ENCODE measurements at places on chromosomes 13 and 19.

DNA sequence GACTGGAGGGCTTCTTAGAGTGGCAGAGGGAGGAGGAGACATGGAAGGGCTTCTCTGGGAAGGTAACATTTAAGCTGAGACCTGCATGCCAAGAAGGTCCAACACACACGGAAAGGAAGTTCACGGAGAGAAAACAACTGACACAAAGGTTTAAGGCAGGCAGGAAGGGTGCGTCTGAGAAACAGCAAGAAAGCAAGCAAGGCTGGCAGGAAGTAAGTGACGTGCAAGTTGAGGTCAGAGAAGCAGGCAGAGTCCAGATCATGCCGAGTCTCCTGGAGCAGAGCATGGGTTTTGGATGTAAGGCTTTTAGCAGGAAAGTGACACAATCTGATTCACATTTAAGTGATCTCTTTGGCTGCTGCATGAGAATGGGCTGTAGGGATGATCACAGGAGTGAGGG lies 60.5 kb downstream of the ATP7B start:
- DNase-seq, result no peak

DNA sequence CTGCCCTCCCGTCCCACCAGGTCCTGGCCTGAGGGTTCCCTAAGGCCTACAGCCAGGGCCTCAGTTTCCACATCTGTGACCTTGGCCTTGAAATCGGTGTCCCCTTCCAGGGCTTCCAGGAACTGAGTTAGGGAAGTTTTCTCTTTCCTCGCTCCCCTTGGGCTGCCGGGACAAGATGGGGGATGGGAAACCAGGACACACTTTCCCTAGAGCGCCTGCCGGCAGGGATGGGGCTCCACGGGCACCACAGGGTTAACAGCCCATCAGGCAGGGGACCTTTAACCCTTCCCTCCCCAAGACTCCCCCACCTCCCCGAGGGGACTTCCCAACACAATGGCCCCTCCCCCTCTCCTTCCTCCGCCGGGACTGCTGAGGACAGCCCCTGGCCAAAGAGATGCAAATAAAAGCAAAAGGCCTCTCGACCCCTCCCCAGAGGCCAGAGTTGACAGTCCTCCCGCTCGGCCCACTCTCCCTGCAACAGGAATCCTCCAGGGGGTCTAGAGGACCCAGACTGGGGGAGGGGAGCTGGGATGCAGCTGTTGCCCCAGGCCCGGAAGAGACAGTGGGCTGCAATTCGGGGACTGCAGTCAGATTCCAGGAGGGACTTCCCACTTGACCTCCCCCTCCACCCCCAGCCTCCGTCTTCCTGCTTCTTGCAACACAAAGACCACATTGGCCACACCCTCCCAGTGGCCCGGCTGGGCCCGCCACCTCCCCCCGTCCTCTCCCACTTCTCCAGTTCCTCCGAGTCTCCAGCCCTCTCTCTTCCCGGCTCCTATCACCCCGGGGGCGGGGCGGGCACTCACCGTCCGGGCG lies 3.4 kb downstream of the BBC3 start:
- DNase-seq, result no peak

DNA sequence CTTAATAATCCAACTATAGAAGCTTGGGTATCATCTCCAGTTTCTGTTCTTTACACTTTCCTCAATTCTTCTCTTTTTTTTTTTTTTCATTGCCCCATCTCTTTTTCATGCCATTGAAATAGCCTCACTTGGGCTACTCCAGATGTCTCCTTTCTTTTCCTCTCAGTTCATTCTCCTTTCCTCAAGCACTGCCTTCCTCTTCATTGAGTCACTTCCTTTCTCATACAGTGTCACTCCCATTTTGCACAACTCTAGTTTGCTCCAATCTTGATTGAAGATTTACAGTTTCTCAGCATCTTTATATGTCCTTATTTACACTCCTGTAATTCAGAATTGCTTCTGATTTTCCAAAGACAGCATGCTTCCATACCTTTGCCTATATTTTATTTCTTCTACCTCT lies 61.3 kb downstream of the IPO5 start:
- no peak for DNase-seq

GRCh38 chr19:34963573-34964406 lies at the start of gene ZNF792:
Gene ZNF792 (minus strand): TSS chr19:34964229. CDS start chr19:34963662, 567 bp downstream.
- DNase-seq, result no peak

- no peak for DNase-seq
Measured at GRCh38 chr19:6533746-6534418, 3.1 kb downstream of the TNFSF9 start.

DNA sequence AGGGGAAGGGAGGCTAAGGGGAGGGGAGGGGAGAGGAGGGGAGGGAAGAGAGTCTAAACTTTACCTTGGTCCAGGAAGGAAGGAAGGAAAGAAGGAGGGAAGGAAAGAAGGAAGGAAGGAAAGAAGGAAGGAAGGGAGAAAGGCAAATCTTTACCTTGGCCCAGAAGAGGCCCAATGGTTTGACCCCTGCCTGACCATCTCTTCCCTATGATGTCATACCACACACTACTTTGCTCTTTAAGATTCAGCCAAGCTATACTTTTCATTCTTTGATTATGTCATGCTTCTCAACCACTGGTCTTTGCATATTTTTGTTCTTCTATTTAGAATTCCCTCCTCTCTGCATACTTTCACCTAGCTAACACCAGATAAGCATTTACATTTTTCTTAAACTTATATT lies 1077.5 kb downstream of the PCDH9 start:
- no peak for DNase-seq

DNA sequence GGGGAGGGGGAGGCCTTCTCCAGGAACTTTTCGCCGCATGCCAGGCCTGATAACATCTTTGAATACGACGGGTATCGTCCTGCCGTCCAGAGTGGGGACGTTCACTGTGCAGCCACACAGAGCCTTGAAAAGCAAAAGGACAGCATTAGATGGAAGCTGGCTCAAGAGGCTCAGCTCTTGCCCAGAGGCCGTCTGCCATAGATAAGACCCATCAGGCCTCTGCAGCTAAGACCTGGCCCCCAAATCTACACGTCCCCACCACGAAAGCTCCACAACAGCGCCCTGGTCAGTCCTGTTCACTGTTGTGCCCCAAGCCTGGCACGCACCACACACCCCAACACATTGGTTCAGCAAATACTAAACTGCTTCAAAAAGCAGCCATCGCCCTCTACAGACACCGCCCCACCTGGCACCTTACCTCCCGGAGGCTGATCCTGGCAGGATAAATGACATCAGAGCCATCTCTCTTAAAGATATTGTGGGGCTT lies 2.1 kb downstream of the DNAJB1 start:
- no peak for DNase-seq

GRCh38 chr19:13804830-13805683 lies 9.8 kb downstream of the ZSWIM4 start:
- no peak for DNase-seq

GRCh38 chr13:37621811-37622361 lies 23.3 kb upstream of the POSTN start:
- no peak for DNase-seq

DNA sequence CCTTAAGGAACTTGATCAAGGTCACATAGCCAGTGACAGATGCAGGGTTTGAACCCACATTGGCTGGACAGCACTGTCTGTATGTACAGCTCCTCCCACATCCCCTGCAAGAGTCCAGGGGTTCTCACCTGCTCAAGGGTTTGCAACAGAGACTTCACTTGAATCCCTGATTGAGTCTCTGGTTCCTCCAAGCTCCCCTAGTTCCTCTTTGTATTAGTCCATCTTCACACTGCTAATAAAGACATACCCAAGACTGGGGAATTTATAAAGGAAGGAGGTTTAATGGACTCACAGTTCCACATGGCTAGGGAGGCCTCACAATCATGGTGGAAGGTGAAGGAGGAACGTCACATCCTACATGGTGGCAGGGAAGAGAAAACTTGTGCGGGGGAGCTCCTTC lies 72.8 kb upstream of the CLDN10 start:
- no peak for DNase-seq

- no peak for DNase-seq
Measured at GRCh38 chr13:66574606-66575005, 655.5 kb downstream of the PCDH9 start.

GRCh38 chr13:92172191-92172590 lies 773.8 kb downstream of the GPC5 start:
- no peak for DNase-seq

- DNase-seq, result no peak
Measured at GRCh38 chr19:45591004-45591637, 6.5 kb upstream of the OPA3 start.

DNA sequence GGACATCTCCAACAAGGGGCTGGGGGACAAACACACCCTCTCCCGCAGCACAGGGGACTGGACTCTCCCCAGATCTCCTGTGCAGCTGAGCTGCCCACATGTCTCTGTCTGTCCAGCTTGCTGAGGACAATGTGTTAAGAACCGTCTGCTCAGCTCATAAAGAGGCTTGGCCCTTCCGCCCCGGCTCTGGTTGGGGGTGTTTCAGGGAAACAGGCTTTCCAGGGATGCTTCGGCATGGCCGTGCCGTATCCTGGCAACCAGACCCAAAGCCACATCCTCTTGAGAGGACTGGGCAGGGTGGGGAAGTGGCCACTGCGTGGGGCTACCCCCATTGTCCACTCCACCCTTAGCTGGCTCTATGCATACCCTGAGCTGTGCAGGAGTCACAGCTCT lies 41.1 kb upstream of the CHST8 start:
- no peak for DNase-seq

- no peak for DNase-seq
Measured at GRCh38 chr19:8515317-8515716, 1.4 kb upstream of the ZNF414 start.

GRCh38 chr19:33997690-33998089 lies 174.6 kb upstream of the LSM14A start:
- DNase-seq, result no peak

- DNase-seq, result no peak
Measured at GRCh38 chr19:40229484-40229883, 3.0 kb upstream of the CCNP start.

DNA sequence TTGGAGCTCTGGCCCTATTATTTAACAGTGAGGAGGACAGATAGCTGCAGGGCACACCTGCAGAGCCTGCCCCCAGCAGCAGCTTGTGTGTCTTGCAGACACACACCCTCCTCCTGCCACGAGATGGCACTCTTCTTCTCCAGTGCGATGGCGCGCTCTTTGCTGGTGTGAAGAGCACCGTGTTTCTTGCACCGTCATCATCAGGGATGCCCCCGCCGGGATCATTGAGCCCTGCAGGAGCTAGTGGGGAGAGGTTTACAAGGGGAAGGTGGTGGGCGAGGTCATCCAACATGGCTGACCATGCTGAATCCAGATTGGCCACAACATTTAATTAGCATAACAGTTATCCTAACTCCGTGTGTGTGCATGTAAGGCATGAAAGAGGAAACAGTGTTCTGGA lies 105.6 kb downstream of the RAB20 start:
- peak; percentile 11 for DNase-seq
